ENCODE measurements at places on chromosomes 16 and 17. TPM values are rescaled to one million over a fixed set of nuclear protein-coding genes. Genes with fewer than 3 reads are reported as not detected.
A peak's percentile ranks its signal among the peaks of the same experiment; 100 is the strongest.

DNA sequence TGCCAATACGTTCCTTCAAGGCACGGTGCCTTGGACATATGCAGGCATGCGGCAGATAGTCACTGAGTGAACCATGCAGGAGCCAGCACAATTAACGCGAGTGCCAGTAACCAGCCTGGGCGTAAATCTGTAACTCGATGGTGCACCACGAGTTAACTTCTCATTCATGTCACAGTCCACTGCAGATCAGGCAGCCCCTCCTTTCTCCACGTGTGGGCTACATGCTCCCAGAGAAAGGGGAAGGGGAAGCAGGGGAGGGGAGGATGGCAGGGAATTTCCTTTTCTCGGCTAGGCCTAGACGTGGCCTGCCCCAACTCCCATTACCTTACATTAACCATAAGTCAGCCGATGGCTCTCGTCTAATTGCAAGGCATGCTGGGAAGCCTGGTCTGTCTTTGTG, 287.9 kb downstream of the CPPED1 start:
- DNase-seq: no peak

- DNase-seq: no peak
These were observed 32.0 kb downstream of the GSE1 start for GRCh38 chr16:85645021-85645589.

DNA sequence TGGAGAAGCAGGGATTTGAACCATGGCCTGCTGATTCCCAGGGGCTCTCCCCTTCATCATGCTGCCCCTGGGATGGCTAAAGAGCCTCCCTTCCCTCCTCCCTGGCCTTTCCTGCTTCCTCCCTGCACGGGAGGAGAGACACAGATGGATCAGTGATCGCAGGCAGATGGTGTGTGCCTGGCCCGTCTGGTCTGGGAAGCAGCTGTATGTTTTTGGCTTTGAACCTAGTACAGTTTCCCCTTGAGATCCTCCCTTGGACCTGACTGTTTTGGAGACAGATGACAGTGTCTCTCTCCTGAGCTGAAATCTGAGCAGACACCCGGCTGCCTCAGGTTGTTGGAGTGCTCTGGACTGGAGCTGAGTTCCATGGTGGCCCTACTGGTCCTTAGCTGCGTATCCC, 29.0 kb upstream of the ATP2C2 start:
- no peak for DNase-seq

The VASN gene
- total RNA-seq: 3.4 TPM

The TSNAXIP1 gene
- total RNA-seq: not detected

DNA sequence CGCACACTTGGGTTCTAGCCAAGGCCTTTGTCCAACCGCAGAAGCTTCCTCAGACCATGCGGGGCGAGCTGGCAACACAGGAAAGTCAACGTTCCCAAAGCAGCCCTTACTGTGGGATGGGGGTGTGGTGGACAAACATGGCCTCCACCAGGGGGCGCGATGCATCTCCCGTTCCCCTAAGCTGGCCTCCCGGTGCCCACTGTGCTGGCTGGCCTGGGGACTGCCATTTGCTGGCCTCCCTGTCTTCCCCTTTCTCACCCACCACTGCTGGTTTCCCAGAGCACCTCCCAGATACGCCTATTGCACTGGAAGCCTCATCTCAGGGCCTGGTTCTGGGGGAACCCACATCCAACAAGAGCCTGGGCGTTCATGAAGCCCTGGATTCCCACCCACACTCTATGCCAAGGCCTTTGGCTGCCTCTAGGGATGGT, 145.3 kb downstream of the IRF8 start:
- peak; percentile 18 for DNase-seq

DNA sequence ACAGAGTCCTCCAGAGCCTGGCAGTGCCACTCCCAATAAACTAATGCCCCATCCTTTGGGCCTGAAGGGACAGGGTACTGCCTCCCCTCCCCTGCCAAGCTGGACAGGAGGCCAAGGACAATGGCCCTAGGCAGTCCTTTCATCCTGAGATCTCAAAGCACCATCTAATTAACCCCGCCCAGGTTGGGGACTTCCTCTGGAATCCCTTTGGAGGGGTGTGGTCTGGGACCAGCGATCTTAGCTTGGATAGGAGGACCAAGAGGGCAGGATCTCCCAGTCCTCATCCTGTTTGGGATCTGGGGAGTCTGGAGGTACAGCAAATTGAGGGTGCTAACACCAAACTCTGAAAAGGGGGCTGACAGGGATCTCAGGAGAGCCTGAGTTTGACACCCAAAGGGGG, 18.2 kb upstream of the SP6 start:
- DNase-seq: no peak
